ENCODE measurements at places on chromosomes 16 and 17. TPM values are rescaled to one million over a fixed set of nuclear protein-coding genes. Genes with fewer than 3 reads are reported as not detected.

DNA sequence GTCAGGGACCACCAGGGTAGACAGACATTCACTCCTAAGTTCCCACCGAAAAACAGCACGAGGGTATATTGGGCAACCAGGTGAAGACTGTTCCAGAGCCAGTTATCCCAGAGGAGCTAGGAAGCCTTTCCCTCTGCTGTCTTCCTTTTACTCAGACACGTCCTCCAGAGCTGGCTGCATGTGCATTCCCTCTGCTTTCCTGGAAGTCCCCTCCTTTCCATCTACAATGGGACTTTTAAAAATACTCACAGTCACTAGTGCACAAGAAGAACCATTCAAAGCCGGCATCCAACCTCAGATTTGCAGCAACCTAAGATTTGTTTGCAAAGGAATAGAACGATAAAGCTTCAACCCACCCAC, 32.5 kb upstream of the CRISPLD2 start:
- H3K27ac ChIP-seq, result no peak overlapping the region
- no peak overlapping the region for H3K4me3 ChIP-seq
- DNase-seq, result no peak

The TNFRSF13B gene
- total RNA-seq, result not detected

The MILR1 gene
- 1.2 TPM for total RNA-seq

DNA sequence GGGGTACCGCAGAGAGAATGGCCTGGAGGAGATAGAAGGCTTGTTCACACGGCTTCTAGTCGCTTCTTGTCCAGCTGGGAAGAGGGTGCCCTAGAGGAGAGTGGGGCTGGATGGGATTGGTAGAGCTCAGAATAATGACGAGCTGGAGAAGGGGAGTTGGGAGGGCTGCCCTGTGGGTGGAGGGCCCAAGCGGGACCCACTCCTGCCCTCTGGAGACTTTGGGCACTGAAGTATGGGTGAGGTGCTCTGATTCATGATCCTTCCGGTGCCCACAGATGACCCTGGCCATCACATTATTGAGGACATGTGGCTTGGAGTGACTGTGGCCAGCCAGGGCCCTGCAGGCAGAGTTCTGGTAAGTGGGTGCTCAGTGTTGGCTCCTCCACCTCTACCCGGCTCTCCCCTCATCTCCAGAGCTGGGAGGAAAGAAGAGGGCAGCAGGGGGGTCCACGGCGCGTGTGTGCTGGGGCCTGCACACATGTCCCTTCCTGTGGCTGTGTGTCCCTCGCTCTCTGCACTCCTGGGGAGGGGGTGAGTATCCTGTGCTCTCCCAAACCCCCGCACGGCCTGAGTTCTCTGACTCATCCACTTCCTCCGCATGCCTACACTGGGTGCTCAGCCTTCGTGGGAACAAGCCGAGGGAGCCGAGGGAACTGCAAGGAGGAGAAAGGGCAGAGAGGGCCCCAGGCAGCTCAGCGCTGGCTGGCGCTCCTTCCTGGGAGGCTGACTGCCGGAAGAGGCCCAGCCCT, 8.5 kb downstream of the ITGA3 start:
- H3K27ac ChIP-seq, result no peak overlapping the region
- no peak for DNase-seq
- no peaks in the 10 kb centered on the region for H3K4me1 ChIP-seq
- no peaks in the 10 kb centered on the region for H3K27me3 ChIP-seq
- no peak overlapping the region for H3K4me3 ChIP-seq

DNA sequence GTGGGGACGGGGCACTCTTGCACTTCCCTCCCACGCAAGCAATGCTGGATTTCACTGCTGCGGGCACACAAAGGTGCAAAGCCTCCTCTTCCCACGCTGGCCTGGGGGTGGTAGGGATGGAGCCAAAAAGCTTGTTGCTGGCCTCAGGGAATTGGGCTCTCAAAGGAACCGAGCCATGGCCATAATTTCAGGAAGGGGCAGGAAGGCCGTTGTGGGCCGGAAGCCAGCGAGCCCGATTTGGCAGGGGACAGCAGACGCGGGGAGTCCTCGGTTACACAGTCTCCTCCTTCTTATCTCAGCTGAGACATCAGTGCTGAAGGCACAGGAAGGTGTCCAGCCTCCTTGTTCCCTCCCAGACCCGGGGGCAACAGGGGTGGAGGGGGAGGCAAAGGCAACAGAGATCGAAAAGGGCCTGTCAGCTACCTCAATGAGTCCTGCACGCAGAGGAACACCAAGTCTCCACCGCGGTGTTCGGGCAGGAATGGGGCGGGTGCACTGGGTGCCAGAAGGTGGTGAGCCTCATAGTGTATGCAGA, 59.5 kb downstream of the SLFN11 start:
- H3K27ac ChIP-seq, result peak overlapping the region; percentile 94
- peaks cover 28% of the 10 kb centered on the region for H3K4me1 ChIP-seq
- H3K4me3 ChIP-seq, result peak overlapping the region; percentile 96
- H3K36me3 ChIP-seq, result peaks cover 9% of the 10 kb centered on the region
- no peak for DNase-seq
- H3K27me3 ChIP-seq, result peaks cover 5% of the 10 kb centered on the region

DNA sequence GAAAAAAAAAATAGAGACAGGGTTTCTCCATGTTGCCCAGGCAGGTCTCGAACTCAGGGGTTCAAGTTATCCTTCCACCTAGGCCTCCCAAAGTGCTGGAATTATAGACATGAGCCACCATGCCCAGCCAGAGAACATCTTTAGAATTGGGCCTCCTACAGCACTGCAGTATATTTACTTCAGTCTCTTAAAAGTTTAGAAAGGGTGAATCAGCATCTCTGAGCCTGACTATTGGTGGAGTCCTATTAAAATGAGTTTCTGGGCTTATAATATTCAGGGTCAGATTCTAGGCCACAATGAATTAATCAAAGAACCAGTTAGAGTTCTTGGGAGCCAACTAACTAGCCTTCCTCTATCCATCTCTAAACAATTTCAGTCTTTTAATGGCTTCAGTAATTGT, 22.8 kb downstream of the TADA2A start:
- H3K27me3 ChIP-seq, result no peaks in the 10 kb centered on the region
- H3K36me3 ChIP-seq, result peaks cover 32% of the 10 kb centered on the region
- H3K27ac ChIP-seq, result peak overlapping the region; percentile 88
- peaks cover 28% of the 10 kb centered on the region for H3K4me1 ChIP-seq
- peak overlapping the region; percentile 63 for H3K4me3 ChIP-seq

DNA sequence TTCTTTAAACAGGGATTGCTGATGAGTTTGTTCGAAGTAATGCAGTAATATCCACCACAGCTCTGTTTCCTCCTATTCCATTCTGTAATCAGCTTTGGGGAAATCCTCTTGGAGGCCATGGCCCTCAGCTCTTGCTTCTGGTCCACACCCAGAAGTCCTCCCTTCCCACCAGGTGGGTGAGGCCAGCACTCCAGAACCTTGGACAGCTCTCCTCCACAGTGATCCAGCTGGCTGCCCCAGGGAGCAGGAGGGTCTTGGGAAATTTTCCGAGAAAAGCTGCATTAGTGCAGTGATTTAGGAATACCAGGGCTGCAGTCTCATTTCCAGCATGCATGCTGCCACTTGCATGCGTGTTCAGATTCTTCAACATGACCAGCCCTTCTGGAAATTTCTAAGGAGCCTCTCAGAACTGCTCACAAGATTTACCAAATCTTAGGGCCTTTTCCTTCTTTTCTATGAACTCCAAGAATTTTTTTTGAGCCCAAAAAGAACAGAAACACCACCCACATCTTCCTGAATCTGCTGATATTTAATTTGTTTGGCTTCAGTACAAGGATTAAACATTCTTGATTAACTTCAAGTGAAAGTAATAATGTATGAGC, 4.2 kb downstream of the SMPD3 start:
- no peak for DNase-seq
- H3K27me3 ChIP-seq, result peaks cover 53% of the 10 kb centered on the region
- H3K4me3 ChIP-seq, result no peak overlapping the region
- no peak overlapping the region for H3K27ac ChIP-seq

The KRT9 gene
- total RNA-seq, result not detected

The CA10 gene
- not detected for total RNA-seq

DNA sequence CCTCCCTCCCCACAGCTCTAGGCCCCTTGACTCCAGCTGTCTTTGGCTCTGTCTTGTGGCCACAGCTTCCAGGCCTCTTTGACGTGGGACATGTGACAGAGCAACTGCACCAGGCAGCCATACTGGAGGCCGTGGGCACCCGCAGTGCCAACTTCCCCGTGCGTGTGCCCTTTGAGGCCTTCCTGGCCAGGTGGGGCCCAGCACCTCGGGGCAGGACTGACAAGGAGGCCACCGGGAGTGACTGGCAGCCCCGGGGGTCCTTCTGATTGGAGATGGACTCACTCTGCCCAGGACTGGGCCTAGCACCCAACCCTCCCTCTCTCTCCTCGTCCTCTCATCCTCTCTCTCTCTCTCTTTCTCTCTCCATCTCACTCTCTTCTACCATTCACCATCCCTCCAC, 15.5 kb downstream of the MYO15B start:
- H3K4me3 ChIP-seq, result no peak overlapping the region
- no peaks in the 10 kb centered on the region for H3K27me3 ChIP-seq
- DNase-seq, result no peak
- H3K27ac ChIP-seq, result no peak overlapping the region
- no peaks in the 10 kb centered on the region for H3K36me3 ChIP-seq

GRCh38 chr17:43556292-43556691, 10.2 kb upstream of the ETV4 start:
- H3K36me3 ChIP-seq, result no peaks in the 10 kb centered on the region
- H3K4me3 ChIP-seq, result no peak overlapping the region
- no peak overlapping the region for H3K27ac ChIP-seq
- DNase-seq, result no peak
- H3K27me3 ChIP-seq, result peaks cover 33% of the 10 kb centered on the region

DNA sequence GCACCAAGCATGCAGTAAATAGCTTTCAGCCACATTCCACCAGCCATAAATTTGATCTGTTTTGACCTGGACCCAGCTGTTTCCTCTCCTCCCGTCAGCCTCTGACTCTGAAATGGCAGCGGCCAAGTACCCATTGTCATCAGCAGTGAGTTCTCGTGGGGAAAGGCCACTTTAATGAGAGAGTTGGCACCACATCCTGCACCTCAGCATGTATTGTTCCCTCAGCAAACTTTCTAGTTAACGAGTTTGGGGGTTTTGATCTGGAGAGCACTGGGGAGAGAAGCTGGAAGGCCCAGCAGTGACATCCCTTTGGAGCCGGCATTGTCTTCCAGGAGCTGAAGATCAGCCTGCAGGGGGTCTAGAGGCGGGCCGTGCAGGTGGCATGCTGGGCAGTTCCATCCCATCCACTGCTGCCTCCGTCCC, 84.9 kb downstream of the RPA1 start:
- peaks cover 14% of the 10 kb centered on the region for H3K27me3 ChIP-seq
- no peaks in the 10 kb centered on the region for H3K4me1 ChIP-seq
- no peak overlapping the region for H3K27ac ChIP-seq
- no peak for DNase-seq
- no peaks in the 10 kb centered on the region for H3K36me3 ChIP-seq
- no peak overlapping the region for H3K4me3 ChIP-seq

The SLC6A4 gene
- not detected for total RNA-seq

DNA sequence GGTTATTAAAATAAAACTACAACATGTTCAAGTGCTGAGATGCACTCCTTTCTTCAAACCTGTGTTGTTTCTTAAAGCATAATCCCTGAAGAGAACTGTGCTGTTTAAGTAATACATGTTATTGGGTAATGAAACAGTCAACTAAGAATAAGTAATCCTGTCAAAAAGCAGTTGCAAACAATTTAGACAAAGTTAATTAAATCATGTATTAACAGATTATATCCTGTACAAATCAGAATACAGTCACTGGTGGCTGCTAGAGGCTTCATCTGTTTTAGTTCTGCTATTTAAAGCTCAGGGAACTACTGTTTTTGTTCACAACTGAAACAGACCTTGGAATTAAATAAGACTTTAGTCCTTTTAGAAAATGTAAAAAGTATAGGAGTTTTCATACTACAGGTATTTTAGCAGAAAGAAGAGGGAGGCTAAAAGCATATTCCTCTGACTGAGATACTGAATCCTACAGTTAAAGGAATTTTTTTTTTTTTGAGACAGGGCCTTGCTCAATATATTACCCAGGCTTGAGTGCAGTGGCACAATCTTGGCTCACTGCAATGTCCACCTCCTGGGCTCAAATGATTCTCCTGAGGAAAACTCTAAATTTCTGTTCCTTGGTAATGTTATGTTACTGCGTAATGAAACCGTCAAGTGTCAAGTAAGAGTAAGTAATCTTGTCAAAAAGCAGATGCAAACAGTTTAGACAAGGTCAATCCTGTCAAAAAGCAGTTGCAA, 27.3 kb upstream of the ITGA2B start:
- H3K27me3 ChIP-seq, result no peaks in the 10 kb centered on the region
- H3K27ac ChIP-seq, result no peak overlapping the region
- no peak overlapping the region for H3K4me3 ChIP-seq

The KCNH6 gene
- total RNA-seq, result not detected

DNA sequence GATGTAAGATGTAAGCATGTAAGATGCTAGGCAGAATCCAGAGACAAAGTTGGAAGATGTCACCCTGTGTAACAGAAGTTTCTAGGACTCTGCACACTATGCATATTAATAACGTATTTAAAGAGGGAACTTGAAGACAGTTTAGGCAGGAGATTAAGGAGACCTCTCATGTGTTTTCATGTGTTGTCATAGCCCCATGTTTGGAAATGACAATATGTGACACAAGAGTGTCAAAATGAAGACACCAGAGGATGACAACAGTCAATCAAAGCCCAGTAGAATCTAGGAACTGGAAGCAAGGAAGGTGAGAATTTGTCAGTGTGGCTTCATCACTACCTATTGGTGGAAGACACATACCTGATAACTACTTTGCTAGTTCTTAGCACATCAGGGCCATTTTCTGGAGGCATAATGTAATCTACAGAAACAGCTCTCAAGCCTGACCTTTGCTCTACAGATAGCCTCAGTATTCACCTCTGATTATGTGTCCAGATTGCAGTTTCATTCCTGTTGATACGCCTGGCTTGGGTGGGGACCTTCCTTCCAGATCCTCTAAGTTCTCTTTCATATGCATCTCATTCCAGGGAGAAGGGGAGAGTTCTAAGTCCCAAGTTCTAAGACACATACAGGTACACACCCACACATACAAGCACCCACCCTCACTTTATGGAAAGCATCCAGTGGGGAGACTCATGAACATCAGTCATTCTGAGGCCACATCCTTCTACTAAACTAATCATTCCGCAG, 26.3 kb downstream of the PMP22 start:
- DNase-seq, result no peak
- H3K36me3 ChIP-seq, result no peaks in the 10 kb centered on the region
- H3K27ac ChIP-seq, result no peak overlapping the region
- peaks cover 5% of the 10 kb centered on the region for H3K4me1 ChIP-seq
- H3K4me3 ChIP-seq, result no peak overlapping the region

GRCh38 chr17:17300624-17301568, 2.3 kb upstream of the NT5M start:
- H3K27me3 ChIP-seq, result no peaks in the 10 kb centered on the region
- H3K36me3 ChIP-seq, result peaks cover 2% of the 10 kb centered on the region
- H3K4me3 ChIP-seq, result peak overlapping the region; percentile 72
- peak overlapping the region; percentile 42 for H3K27ac ChIP-seq
- peak; percentile 64 for DNase-seq

Measured in activated naive CD8-positive, alpha-beta T cell treated with anti-CD3 and anti-CD28 coated beads, Interleukin-2, amount 10 ng/mL, durations not matched to agents 7 days and 5 days (primary cell).